ENCODE measurements at places on chromosomes 6 and 20.
A peak's percentile ranks its signal among the peaks of the same experiment; 100 is the strongest.

DNA sequence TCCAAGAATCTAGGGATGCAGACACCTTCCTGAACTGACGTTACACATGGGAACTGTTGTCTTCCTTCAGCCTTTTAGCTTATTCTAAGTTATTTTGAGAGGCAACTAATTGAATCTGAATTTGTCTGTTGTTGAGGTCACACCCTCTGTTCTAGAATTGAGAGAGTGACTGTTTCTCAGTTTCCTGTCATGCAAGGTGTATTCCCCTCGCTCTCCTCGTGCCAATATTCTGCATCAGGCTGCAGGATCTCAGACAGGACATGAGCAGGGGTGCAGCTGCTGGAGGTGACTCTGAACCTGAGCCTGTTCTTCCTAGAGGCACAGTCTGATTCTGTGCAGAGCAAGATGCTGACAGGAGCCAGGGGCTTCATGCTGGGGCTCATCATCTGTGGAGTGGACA lies 52.5 kb downstream of the HLA-DPB1 start:
- no peak for DNase-seq

DNA sequence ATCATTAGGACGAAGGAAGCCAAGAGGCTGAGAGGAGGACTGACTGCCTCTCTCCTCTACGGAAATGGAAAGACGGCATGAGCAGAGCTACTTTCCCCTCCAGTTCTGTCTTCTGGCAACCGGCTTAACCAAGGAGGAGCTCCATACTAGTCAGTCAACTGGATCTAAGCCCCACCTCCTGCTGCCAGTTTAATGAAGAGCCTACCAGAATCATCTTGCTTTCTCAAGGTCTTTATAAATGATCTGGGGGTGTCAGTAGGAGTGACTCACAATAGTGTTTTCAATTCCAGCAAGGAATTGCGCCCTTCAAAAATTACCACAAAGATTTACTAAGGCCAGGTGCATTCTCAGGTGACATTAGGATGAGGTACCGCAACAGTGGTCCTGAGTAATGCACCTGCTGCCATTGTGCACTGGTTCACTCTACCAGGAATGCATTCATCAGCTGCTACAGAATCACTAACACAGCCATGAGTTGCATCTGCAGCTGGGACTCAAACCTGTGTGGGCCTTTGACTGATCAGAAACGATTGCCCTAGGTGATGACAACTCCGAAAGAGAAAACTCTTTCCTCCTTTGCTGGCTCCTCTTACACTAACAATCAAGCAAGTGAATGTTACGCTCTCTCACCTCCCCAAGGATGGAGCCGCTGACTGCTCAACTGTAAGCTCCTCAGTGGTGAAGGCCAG lies 2.8 kb downstream of the UQCC2 start:
- DNase-seq = no peak

GRCh38 chr6:21116736-21117135 lies 476.8 kb upstream of the SOX4 start:
- DNase-seq = no peak

DNA sequence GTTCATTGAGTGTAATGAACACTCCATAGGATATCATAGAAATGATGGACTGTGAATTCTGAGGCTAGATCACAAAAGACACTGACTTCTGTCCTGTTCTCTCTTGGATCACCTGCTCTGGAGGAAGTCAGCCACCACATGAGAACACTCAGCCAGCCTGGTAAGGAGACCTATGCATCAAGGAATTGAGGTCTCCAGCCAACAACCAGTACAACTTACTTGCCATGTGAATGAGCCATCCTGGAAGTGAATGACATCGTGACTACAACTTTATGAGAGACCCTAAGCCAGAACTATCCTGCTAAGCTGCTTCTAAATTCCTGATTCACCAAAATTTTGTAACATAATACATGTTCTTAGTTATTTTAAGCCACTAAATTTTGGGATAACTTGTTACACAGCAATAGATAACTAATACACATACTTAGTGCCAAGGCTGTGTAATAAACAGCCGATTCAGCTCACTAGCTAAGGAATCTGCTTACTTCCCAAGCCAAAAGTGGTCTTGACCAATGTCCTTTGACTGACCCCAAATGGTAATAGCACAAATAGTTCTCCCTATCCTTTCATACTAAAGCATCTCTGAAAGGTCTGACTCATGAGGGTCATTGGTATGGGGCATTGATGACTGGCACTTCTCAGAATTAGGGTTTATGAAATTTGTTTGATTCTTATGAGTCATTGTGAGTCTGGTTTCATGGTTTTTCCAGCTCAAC lies 6.9 kb upstream of the CTNNBL1 start:
- DNase-seq = no peak

- no peak for DNase-seq
Measured at GRCh38 chr6:111600154-111600553, 5.5 kb downstream of the TRAF3IP2 start.

GRCh38 chr6:53279293-53279692 lies 69.5 kb downstream of the ELOVL5 start:
- no peak for DNase-seq

DNA sequence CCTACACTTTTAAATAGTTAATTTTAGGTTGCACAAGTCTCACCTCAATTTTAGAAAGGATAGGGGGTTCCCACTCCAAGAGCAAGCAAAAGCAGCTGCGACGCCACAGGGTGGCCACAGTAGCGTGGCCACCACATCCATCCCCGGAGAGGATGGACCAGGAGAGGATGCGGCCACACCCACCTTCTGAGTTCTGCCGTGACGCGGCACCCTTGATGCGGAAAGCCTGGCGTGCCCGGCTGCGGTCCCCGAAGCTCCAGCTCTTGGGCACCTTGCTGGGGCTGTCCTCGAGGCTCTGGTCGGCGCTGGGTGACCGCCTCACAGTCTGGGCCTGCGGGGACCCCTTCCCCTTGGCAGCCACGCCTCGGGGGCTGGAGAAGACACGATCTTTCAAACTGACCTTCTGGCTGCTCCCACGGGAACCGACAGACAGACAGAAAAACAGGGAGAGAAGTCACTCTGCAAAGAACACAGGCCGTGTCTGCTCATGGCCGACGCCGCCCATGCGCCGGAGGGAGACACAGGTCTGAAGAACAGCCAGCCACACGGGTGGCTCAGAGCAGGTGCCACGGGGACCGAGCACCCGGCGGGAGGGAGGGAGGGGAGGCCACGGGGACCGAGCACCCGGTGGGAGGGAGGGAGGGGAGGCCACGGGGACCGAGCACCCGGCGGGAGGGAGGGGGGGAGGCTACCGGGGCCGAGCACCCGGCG lies 53.7 kb upstream of the CHRNA4 start:
- DNase-seq = no peak

DNA sequence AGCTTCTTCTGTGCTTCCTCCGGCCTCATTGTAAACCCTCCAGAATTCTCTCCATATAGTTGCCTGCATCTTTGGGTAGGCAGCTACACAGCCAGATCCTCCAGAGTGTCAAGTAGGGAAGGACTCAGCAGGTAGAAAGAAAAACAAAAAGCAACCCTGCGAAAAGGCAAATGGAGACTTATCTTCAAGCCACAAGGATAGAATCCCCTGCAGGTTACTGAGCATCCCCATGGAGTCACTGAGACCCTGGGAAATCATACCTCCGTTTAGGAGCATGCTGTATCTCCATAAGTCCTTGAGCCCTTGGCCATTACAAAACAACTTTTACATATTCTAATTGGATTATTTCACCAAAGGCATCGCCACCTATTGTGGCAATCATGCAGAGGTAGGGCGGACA lies 28.6 kb downstream of the ALDH8A1 start:
- no peak for DNase-seq

DNA sequence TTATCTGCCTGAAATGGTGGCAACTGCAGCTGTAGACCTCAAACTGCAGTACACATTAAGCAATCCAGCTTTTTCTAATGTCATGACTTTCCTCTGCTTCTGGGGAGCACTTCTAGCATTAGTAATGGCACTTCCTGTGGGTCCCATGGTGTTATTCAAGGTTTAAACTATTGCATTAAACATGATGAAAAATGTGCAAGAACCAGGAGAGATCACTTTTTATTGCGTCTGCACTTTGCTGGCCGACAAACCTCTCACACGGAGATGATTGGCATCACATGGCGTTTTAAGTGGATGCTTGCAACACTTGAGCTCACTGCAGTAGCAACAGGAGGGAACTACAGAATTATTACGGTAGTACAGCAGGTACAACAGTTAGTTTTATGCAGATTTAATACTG lies 148.4 kb downstream of the HIVEP2 start:
- no peak for DNase-seq

GRCh38 chr20:53879048-53879684 lies 191.2 kb downstream of the BCAS1 start:
- DNase-seq = no peak

DNA sequence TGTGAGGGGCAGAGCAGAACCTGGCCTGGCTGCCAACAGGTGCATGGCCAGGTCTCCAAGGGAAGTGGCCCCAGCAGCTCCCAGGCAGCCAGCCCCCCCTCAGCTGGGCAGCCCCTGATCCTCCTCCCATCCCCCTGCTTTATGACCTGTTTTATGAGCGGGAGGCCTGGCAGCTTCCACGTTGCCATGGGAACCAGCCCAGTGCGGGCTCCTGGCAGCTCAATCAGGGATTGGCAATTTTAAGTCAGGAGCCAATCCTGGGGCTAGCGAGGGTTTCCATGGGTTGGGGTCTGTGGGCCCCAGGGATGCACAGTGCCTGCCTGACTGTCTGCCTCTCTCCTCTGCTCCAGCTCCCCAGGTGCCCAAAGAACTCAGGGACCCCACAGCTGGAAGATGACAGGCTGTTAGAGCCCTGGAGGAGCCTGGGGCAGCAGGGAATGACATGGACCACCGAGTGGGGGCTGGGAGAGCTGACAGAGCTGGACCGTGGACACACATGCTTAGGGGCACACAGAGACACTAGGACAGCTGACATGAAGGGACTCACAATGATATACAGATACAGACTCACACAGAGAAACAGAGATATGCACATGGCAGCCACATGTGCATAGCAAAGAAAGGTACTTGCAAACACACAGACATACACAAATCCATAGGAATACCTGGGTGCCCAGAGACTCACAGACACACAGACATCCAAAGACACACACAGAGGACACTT lies 56.5 kb upstream of the SIRPA start:
- no peak for DNase-seq

- no peak for DNase-seq
Measured at GRCh38 chr6:32603888-32604287, 14.2 kb upstream of the HLA-DRB1 start.

DNA sequence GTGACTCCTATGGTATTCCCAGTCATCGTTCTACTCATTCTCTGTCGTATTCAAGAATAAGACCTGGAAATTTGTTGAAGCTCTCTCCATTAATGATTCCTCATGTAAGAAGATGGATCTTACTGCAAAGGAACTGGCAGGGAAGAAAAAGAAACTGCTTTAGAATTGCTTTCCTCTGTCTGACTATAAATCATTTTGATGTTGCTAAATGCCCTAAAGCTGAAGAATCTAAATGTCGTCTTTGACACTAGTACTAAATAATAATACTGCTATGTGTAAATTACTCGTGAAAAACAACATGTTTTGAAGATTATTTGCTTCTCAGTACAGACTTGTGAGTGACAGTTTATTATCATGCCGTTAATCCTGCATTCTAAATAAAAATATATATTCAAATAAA lies 20.5 kb upstream of the MYLIP start:
- DNase-seq = no peak

DNA sequence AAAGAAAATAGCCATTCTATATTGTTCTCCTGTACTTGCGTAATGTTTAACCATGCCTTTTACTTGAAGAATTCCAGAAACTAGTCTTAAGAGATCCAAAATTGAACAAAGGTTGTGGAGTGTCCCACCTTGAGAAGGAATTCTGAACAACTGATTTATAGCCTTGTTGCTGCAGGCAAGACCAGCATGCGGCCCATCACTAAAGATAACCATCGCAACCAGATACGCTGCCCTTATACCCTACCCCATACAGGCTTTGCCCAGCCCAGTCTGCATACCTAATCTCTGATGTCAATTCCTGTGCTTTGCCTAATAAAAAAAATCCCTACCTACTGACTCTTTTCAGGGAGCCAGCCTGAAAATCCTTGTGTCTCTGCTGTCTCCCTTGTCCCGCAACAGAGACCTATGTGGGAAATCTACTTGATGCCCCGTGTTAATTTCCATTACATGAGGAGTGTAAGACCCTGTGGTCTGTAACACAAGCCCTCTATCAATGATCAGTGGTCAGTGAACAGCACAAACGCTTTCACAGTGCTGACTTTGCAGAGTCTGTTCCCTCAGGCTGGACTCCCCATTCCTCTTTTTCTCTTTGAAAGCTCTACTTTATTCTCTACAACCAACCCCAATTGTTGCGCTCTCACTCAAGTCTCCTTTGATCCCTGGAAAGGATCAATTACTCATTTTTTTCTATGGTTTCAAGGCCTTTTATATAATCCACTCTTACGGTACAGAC lies 125.7 kb upstream of the BTBD3 start:
- DNase-seq = no peak

DNA sequence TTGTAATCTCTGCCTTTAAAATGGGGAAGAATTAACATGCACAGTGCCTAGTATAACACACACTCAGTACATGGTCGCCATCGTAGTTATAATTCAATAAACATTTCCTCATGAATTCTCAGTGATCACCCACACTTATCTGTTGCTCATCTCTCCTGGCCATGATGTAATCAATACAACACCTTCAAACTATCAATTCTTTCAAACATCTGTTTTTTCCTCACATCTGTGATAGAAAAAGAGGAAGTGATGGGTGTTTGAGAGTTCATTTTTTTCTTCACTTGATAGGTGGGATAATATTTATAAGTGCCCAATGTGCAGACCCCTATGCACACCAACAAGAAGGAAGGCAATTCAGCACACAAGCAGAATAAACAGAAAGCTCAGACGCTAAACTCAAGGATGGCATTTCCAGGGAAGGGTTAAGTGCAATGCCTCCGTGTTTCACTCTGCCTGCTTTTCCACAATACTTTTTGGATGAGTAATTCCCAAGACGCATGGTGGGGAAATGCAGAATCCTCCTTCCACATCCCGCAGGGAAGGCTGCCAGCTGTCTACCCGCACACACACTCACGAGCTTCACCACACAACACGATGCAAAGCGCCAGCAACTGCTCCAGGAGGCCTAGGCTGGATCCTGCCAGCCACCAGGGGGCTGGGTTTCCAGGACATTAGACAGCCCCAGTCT lies 100.3 kb downstream of the GMPR start:
- peak; percentile 88 for DNase-seq

DNA sequence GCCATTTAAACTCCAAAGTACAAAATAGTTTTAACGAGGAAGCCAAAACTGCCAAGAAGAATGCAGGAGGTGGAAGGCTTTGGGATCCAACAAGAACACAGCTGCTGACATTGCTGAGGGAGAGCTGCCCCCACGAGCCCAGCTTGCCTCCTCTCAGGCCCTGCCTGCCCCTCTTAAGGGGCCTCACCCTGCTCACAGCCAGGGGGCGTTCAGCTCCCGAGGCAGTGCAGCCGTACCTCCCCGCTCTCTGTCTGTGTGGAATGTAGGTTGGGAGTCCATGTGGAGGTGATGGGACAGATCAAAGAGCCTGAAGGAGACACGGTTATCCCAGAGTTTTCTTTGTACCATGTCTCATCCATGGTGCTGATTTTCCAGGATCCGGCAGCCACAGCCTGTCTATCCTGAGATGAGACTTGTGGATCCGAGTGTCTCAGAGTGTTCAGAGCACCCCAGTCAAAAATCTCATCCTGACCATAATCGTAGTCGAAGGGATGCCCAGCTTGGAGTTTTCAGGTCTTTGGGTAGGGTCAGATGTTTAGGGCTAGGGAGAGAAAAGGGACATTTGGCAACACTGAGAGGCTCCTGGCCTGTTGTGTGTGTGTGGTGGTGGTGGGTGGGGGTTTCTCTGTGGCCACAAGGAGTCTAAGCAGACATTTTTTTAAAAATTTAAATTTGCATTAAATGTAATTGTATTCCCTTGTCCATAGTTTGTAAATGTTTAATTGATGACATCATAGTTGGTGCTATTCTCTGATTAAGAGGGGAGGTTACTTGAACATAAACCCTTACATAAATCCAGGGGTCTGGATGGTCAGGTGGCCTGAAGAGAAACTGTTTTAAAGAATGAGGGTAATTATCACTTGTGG lies 111.4 kb upstream of the CLDN20 start:
- no peak for DNase-seq

Measured in COLO829 (cell line).